Suppressor macrophage treated with lipopolysaccharide for 1 hour (primary cell): ENCODE measurements at places on chromosomes 11 and 22.

DNA sequence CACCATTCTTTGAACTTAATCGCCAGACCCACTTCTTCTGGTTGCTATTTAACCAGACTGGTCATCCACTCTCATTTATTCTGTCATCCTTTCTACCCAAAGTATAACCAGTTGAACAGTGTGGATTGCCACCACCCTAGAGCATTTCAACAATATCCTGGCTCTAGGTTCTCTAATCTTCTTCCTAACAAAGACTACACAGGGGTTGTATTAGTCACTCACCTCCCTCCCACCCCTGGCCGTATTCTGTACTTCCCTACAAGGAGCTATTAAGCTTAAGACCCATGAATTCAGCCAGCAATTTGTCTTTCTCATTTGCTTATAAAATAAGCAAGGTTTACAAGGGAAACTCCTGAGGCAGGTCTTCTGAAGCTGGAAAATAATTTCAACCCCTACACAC lies 46.9 kb upstream of the CEP126 start:
- DNase-seq, result no peak

DNA sequence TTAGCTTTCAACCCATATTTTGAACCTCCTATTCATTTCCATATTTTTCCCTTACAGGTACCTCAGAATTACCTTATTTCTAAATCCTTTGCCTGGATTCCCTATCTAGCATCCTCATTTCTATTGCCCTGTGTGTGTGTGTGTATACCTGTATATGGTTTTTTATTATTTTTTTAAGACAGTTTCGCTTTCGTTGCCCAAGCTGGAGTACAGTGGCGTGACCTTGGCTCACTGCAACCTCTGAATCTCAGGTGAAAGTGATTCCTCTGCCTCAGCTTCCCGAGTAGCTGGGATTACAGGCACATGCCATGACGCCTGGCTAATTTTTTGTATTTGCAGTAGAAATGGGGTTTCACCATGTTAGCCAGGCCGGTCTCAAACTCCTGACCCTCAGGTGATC lies 12.6 kb downstream of the HIPK3 start:
- DNase-seq, result no peak

DNA sequence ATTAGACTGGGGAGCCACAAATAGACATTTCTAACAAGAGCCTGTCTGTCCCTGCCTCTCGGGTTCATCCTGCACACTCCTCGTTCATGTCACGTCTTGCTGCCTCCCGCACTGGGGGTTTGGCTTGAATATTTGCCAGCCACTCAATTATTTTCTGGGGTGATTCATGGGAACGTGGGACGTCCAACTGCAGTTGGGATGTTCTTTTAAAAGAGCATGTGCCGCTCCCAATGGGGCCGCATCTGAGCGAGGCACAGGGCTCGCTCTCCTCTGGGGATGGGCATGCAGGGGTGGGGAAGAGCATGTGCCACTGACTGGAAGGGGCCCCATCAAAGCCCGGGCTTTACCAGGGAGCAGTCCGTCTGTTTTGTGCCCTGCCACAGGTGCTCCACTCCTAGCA lies 43.4 kb downstream of the PARVG start:
- no peak for DNase-seq

GRCh38 chr11:61728066-61728939 lies 24.1 kb upstream of the MYRF start:
- DNase-seq, result no peak

GRCh38 chr11:103907136-103907535 lies 129.3 kb upstream of the DDI1 start:
- no peak for DNase-seq

DNA sequence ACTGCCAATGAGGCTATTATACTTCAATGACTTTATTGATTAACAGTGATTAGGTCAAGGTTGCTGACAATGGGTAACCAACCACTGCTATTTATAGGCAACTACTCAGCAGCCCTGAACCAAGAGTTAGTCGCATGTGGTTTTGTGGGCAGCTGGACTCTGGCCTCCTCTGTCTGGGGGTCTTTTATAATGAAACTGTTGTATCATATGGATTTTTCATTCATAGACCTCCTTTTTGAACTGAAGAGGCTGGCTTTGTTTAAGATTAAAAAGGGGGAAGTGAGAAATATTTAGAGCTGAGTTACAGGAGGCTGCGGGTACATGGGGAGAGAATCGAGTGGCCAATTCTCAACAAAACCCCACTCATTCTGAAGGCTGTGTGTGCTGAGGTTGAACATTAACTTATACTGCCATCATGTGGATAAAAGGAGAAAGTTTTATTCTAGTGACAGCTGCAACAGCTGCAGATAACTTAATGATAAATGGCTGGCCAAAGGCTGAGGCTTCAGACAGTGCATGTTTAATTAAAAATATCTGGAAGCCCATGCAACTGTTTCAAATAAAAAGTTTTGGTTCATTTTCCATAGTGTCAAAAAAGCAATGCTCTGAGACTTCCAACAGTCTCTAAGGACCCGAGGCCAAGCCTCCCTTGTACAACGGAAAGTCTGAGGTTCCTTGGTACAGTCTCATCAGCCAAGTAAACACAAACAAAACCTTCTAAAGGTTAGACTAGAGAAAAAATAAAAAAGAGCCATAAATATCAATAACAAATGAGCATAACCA lies 682.6 kb downstream of the KCNA4 start:
- DNase-seq, result no peak

DNA sequence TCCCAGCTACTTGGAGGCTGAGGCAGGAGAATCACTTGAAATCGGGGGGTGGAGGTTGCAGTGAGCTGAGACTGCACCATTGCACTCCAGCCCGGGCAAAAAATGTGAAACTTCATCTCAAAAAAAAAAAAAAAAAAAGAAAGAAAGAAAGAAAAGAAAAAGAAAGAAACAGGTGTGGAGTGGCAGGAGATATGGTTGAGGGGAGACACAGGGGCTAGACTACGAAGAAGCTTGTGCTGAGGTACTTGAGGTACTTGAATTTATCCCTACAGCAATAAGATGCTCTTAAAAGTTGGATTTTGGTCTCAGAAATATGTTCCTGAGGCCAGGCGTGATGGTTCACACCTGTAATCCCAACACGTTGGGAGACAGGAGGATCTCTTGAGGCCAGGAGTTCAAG lies 2.2 kb upstream of the MAJIN start:
- DNase-seq, result no peak

DNA sequence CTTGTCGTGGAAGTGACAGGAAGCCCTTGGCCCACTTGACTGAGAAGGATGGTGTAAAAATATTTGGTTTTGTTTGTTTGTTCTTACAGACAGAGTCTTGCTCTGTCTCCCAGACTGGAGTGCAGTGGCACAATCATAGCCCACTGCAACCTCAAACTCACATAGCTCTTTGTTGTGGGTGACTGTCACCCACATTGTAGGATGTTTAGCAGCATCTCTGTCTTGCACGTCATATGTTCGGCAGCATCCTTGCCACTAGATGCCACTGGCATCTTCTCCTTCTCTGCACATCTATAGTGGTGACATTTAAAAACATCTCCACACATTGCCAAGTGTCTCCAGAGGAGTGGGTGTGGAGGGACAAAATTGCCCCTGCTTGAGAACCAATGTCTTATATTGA lies 56.8 kb downstream of the PRR5L start:
- DNase-seq, result no peak

DNA sequence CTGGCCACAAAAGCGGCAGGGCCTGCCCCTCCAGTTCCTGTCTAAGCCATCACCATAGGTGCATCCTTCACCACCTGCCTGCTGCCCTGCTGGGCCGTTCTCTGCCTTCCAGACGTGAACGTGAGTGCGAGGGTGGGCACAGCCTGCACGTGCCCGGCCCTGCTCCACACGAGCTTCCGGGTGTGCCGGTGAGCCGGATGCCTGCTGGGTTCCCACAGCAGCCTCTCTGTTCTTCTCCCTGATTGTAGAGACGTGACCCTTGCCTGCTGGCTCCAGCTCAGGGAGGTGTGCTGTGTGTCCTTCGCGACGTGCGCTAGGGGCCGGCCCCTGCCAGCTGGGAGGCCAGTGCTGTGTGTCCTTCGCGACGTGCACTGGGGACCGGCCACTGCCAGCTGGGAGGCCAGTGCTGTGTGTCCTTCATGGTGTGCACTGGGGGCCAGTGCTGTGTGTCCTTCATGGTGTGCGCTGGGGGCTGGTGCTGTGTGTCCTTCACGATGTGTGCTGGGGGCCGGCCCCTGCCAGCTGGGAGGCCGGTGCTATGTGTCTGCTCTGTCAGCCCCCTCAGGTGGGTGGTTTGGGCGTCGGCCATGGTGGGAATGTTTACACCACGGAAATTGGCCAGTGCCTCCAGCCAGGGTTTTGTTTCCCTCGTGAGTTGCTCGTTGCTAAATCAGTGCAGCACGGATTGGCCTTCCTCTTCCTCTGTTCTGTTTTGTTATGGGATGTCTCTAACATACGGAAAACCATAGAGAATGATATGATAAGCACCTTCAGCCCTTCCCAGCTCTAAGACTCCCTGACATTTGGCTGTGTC lies 35.4 kb upstream of the BRSK2 start:
- DNase-seq, result no peak

- no peak for DNase-seq
Observed at GRCh38 chr11:70680781-70681281, 282.5 kb downstream of the CTTN start.

DNA sequence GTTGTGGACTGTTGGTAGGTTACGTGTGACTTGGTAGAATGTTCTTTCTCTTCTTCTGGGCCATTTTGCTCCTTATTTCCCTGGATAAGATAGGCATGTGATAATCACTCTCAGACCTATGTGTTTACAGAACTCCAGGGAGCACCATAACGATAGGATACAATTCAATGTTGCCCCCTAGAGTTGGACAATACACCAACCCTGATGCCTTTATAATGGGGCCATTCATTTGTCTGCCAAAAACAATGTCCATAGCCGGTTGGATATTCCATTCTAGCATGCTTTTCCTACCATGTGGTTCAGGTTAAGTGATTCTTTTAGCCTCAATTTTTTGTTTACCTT lies 60.5 kb downstream of the APIP start:
- no peak for DNase-seq
